Osteoblast (primary cell): ENCODE measurements at places on chromosomes 7 and 10. TPM values are rescaled to one million over a fixed set of nuclear protein-coding genes. Genes with fewer than 3 reads are reported as not detected.

Gene IGFBP1
- 0.59 and 4.0 TPM in 2 replicates for total RNA-seq

Gene ARHGEF35
- total RNA-seq = 2.4 and 3.6 TPM in 2 replicates

Gene ITIH5
- 0.88 and 2.2 TPM in 2 replicates for total RNA-seq

Gene TMEM176B
- total RNA-seq = 0.72 TPM in 1 of 2 replicates, not detected in the other

Gene LRRC4
- 0.29 and 0.72 TPM in 2 replicates for total RNA-seq

Gene ATG9B
- total RNA-seq = not detected in 2 replicates

DNA sequence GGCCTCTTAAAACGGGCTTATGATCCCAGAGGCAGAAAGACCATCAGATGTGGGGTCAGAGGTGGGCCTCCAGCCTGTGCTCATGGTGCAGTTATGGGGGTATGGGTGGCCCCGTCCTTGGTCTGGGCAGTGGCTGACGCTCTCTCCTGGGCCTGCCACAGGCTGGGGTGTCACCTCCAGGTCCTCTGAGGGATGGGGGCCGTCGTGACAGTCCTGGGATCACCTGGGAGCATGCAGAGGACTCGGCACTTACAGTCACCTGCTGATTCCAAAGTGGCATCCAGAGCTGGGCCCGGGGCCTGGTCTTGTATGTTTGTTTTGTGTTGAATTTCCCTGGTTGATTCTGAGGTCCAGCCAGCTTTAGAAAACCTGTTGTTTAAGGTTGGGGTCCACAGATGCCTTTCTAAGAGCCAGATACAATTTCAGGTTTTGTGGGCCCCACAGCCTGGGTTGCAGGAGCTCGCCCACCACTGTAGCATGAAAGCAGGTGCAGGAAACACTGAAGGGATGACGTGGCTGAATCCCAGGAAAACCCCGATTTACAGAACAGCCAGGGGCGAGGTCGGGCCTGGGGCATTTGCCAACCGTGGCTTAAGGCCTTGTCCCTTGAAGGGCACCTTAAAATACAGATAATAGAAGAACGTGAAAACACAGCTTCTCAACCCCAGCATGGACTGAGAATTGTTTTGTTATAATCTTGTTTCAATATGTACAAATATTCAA, 170.7 kb upstream of the PPP2R2D start:
- DNase-seq = no peak
- H3K4me3 ChIP-seq = no peak overlapping the region
- H3K36me3 ChIP-seq = no peaks in the 10 kb centered on the region
- H3K27ac ChIP-seq = no peak overlapping the region

- no peaks in the 10 kb centered on the region for H3K27me3 ChIP-seq
- H3K4me3 ChIP-seq = no peak overlapping the region
- H3K4me1 ChIP-seq = peaks cover 7% of the 10 kb centered on the region
- H3K27ac ChIP-seq = no peak overlapping the region
- H3K36me3 ChIP-seq = no peaks in the 10 kb centered on the region
- no peak for DNase-seq
These were observed 883.8 kb downstream of the LRMDA start for GRCh38 chr10:76315240-76315639.

DNA sequence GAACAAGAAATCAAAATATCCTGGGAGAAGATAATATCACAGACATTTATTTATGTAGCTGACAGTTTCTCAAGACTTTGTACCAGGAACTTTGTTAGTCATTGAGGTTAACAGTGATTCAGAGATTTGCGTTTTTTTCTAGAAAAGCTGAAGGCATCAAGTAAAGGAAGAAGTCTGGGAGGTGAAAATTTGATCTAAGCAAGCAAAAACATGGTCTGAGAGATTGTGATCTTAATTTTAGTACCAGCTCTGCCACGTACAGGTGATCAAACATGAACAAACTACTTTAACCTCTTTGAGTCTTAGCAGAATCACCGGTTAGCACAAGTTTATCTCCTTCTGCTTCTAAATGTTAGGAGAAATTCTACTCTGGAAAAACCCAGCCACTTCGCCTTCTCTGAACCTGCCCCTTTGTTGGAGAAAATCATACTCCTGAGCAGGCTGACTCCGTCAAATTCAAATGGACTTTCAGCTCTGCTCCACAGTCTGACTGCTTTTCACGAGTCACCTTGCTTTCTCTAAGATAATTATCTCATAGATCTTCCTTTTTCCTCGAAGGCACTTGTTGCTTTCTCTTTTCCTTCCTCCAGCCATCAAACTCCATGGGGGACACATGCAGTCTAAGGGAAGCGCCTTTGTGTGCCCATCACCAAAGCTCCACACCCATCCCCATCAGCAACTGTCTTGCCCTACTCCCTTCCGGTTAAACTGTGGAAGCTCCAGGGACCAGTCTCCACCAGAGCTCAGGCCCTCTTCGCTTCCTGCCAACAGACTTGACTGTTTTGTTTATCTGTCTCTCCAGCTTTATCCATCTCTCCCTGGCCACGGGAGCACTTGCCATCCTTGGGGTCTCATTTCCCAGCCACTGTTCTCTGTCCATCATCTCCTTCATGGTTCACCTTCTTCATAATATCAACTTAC, 86.3 kb downstream of the PRKCQ start:
- H3K36me3 ChIP-seq = no peaks in the 10 kb centered on the region
- DNase-seq = no peak
- no peak overlapping the region for H3K4me3 ChIP-seq
- no peaks in the 10 kb centered on the region for H3K4me1 ChIP-seq

DNA sequence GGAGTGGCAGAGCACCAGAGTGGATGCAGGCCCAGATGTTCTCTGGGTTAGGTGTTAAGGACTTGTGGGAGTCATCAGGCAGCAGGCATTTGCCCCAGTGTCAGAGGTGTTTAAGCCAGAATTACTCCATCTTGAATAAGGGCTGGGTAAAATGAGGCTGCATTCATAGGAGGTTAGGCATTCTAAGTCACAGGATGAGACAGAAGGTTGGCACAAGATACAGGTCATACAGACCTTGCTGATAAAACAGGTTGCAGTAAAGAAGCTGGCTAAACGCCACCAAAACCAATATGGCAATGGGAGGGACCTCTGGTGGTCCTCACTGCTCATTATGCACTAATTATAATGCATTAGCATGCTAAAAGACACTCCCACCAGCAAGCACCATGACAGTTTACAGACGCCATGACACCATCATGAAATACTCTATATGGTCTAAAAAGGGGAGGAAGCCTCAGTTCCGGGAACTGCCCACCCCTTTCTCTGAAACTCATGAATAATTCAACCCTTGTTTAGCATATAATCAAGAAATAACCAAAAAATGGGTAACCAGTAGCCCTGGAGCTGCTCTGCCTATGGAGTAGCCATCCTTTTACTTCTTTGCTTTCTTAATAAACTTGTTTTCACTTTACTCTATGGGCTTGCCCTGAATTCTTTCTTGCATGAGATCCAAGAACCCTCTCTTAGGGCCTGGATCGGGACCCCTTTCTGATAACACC, 882 bp upstream of the LRRC61 start:
- H3K27ac ChIP-seq = no peak overlapping the region
- H3K4me1 ChIP-seq = no peaks in the 10 kb centered on the region
- H3K27me3 ChIP-seq = no peaks in the 10 kb centered on the region
- DNase-seq = no peak

- no peak overlapping the region for H3K4me3 ChIP-seq
- DNase-seq = no peak
- H3K27ac ChIP-seq = no peak overlapping the region
These were observed 115.5 kb downstream of the FOXP2 start for GRCh38 chr7:114530057-114530611.

DNA sequence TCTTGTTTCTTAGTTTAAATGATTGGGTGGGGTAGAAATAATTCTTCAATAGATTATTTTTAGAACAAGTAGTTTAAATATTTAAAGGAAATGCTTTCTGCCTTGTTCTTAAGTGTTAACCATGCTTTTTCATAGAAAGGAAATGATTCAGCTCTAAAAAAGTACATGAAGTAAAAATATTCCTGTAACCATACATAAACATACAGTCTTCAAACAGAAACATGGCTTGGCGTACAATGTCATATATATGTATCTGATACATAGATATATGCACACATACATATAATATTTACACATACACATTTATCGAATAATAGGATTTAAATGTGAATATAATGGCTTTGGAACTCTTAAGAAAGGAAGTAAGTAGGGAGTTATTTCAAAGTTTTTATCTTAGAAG, 84.4 kb downstream of the RUNDC3B start:
- no peak overlapping the region for H3K27ac ChIP-seq
- no peaks in the 10 kb centered on the region for H3K27me3 ChIP-seq
- no peaks in the 10 kb centered on the region for H3K4me1 ChIP-seq
- H3K4me3 ChIP-seq = no peak overlapping the region
- H3K36me3 ChIP-seq = no peaks in the 10 kb centered on the region
- no peak for DNase-seq

DNA sequence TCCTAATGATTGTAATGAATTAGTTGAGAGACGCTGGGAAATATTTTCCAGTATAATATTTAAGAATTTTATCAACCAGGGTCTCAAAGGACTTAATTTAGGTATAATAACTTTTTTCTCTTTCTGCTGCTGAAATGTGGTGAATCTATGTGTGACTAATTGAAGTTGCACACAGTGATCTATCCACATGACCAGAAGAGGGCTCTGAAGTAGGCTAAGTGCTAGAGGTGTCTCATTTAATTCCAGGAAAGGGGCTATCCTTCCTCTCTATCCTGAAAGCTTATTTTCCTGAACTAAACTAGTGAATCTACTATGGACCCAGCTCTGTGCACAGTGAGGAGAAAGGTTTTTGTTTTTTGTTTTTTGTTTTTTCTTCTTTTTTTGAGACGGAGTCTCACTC, 294.4 kb upstream of the MYO3A start:
- no peaks in the 10 kb centered on the region for H3K27me3 ChIP-seq
- H3K27ac ChIP-seq = no peak overlapping the region
- no peak overlapping the region for H3K4me3 ChIP-seq
- no peaks in the 10 kb centered on the region for H3K36me3 ChIP-seq
- DNase-seq = no peak
- H3K4me1 ChIP-seq = no peaks in the 10 kb centered on the region

GRCh38 chr10:96858038-96858705, 26.1 kb downstream of the LCOR start:
- DNase-seq = no peak
- no peak overlapping the region for H3K4me3 ChIP-seq
- peaks cover 7% of the 10 kb centered on the region for H3K4me1 ChIP-seq
- H3K36me3 ChIP-seq = peaks cover 8% of the 10 kb centered on the region
